Upper lobe of right lung (tissue), 1 donor: ENCODE measurements at places on chromosomes 16 and 17. TPM values are rescaled to one million over a fixed set of nuclear protein-coding genes. Genes with fewer than 3 reads are reported as not detected.
A peak's percentile ranks its signal among the peaks of the same experiment; 100 is the strongest.

The CCL11 gene
- 0.98 TPM for total RNA-seq

The HOXB1 gene
- not detected for total RNA-seq

The QRICH2 gene
- 3.4 TPM for total RNA-seq

The ERN2 gene
- total RNA-seq: 0.29 TPM

The CNGB1 gene
- not detected for total RNA-seq

The MRM1 gene
- 5.6 TPM for total RNA-seq

The MYADML2 gene
- total RNA-seq: not detected

The PRAC1 gene
- total RNA-seq: not detected

The KRT24 gene
- total RNA-seq: not detected

DNA sequence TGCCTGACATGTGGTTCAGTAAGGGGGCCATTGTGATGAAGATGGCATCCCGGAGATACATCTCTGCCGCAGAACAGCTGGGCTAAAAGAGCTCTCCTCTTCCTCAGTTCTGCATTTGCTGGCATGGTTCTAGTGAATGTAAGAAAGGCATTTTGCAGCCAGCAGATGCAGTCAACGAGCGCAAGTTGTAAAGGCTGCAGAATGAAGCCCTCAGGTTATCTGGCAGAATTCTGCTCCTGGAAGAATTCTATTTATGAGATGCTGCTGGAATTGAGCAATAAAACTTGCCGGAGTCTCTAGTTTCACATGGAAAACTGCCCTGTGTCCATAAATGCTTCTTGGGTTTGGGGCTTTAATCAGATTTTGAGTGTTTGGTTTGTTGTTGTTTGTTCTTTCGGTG, 176.8 kb upstream of the HSBP1 start:
- DNase-seq: no peak

DNA sequence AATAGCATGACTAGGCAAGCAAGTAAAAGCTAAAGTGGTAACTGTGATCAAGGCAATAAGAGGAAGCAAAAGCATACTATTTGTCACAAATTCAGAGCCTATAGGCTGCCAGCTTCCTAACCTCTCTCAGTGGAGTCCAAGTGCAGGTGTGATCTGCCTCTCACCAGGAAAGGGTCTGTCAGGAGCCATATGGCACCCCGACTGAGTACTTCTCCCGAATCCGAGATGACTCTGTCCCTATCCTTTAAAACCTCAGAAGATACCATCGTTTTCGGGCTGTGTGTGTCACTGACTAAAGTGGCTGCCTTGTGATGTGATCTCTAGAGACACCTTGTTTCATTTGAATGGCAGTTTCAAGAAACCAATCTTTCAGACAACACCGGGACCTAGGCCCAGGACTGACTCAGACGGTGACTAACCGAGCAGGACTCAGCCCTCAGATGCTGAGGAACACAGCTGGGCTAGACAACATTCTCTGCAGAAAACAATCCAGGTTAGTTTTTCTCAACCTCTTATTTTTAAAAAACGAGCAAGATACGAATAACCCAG, 63.6 kb downstream of the SMG6 start:
- DNase-seq: no peak

DNA sequence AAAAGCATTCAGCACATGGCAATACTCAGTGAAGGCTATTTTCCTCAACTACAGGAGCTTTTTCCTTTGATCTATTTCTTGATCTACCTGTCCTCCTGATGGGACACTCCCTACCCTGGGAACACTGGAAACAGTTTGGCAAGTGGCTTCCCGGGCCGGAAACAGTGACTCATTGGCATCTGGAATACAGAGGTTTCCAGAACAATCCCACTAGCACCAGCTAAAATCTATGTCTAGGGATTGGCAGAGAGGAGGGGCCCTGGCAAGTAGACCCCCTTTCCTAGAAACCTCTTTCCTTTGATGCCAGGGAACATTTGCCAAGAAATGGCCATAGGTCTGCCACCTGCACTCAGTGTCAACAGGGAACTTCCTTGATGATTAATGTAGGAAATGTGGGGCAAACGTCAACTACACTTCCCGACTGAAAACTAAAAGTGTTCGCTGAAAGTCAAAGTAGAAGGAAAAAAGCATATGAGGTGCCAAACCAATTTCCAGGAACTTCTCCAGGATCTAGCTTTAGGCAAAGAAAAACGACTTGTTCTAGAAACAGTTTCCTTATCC, 30.4 kb upstream of the FBXW10B start:
- no peak for DNase-seq

DNA sequence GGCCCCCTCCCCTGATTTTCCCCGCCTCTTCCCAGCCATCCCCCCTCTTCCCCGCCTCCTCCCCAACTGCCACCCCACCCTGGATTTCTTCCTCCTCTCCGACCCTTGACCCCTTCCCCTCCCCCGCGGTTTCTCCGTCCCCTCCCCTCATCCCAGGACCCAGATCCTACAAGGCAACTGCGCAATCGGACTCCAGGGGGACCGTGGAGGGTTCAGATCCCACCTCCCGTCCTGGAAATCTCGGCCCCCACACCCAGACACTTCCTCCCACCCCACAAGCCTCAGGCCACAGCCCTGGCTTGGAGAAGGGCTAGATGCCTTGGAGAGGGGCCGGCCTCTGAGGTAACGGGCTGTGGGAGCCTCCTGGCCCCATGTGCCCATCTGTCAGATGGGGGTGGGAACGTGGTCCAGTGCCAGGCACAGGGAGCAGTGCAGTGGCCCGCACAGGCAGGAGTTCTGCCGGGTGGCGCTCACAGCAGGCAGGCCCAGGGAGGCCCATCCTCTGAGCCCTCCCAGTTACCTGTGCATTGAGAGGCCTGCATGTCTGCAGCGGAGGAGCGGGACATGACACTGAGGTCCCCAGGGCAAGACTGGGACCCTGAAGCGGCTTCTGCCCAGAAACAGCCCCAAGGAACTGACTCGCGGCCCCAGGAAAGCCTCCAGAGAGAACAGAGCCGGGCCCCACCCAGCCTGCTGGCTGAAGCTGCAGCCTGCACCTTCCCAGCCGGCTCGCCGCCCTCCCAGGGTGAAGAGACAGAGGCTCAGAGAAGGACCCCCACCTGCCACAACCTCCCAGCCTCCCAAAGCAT, 16.7 kb downstream of the ZNF423 start:
- DNase-seq: no peak

GRCh38 chr17:77222356-77222755, 81.6 kb downstream of the SEC14L1 start:
- no peak for DNase-seq

- peak; percentile 78 for DNase-seq
Observed at GRCh38 chr17:80264205-80265075, 3.8 kb downstream of the RNF213 start.

- DNase-seq: no peak
Observed at GRCh38 chr17:48540213-48540612, 4.7 kb downstream of the HOXB2 start.

DNA sequence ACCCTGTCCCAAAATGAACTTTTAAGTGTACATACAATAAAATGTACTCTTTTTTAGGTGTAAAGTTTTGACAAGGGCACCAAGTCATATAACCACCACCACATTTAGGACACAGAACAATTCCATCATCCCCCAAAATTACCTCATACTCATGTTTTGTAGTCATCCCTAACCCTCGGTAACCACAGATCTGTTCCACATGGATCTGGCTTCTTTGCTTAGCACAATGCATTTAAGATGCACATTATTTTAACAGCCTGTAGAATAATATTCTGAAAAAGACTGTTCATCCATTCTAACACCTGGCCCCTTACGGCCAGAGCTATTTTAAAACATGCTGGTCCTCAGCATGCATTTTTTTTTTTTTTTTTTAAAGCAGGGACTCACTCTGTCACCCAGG, 25.2 kb upstream of the CFAP20 start:
- DNase-seq: no peak

- DNase-seq: no peak
Observed at GRCh38 chr16:56776562-56776961, 46.6 kb downstream of the NUP93 start.

DNA sequence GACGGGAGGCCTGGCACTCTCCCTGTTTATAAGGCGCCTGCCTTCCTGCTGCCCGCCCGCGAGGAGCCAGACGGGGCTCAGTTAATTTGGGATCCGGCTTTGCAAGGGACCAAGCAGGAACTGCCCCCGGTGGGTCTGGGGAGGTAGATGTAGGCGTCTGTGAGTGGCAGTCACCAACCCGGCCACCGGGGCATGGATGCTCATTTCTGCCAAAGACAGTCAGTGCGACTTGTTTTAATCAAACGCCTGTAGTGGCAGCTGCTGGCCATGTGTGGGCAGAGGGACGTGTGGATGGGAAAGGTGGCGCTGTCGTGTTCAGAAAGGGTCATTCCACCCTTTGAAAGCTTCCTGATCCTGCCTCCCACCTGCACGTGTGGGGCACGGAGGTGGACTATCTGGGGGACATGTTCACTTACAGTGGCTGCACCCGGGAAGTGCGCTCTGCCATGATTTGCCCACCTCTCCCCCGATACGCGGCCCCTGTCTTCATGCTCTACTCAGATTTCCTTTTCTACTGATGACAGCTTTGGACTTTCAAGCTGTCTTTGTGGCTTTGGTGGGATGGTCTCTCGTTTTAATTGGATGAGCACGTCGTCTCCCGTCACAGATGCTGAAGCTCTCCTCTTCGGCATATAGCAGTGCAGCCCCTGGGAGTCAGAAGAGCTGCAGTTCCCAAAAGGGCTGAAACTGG, 60.3 kb upstream of the CIBAR2 start:
- no peak for DNase-seq

DNA sequence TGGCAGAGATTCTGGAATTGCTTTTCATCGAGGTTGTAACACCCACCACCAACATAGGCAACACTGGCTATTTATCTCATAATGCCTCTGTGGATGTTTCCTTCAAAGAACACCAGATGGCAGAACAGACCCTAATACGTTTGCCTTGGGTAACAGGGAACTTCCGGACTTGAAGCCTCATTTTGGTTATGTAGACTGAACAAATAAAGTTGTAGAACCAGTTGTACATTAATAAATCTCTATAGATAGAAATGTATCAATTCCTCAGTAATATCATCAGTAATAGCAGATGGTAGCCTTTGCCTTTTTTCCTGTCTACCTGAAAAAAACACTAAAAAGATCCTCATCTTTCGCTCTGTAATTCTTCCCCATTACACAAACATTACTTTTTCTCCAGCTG, 25.9 kb upstream of the APOH start:
- no peak for DNase-seq

DNA sequence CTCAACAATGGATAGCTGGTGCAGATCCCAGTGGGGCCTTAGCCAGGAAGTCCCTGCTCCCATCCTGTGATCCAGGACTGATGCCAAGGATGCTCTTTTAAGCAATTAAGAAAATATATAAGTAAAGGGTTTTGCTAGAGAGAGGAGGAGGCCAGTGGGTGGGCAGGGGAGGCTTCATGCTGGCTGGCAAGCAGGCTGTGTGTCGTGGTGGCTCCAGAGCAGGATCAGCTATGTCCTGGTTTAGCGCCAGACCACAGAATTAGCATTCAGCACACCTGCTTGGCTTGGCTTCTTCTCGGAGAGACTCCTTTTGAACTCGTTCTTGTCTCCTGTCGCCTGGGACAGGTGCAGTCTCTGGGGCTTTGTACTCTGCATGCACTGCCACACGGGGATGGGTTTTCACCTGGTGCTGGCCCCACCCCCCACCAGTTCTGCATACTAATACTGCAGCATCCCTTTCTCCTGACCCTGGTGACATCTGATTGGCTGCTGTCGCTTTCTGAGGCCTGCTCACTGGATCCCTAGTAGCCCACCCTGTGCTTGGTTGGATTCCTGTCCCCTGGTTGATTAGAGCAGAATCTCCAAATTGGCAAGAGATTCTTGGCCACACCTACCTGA, 66.1 kb downstream of the PLD6 start:
- no peak for DNase-seq

DNA sequence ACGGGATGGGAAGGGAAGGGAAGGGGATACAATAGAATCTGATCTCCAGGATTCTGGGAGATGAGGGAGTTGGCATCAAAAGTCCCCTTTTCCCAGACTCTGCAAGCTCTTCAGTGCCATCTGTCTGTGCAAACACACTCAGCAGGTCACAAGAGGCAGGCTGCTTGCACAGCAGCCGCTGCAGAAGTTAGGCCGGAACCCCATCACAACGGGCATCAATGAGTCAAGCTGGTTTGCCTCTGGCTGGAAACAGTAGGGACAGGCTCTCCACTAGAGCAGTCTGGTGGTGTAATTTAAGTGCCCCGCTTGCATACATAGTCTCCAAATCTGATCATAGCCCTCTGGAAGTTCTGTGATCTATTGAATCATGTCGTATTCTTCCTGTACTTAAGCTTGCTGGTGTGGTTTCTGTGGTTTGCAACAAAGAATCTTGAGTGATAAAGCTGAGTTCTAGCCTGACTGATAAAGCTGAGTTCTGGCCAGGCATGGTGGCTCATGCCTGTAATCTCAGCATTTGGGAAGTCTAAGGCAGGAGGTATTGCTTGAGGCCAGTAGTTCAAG, 33.7 kb upstream of the KDM8 start:
- DNase-seq: no peak

DNA sequence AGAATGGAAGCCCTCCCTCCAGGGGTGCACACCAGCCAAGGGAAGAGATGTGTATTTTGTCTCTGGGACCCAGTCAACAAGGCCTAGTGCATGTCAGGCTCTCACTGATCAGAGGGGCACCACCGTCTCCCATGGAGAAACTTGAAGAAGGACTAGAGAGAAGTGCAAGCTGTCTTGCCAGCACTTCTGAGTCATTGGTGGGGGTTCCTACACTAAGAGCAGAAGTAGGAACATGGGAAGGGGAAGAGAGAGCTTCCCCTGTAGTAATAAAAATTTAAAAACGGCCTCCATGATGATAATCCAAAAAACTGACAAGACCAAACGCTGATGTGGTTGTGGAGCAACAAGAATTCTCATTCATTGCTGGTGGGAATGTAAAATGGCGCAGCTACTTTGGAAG, 46.3 kb downstream of the DYNLRB2 start:
- DNase-seq: no peak

DNA sequence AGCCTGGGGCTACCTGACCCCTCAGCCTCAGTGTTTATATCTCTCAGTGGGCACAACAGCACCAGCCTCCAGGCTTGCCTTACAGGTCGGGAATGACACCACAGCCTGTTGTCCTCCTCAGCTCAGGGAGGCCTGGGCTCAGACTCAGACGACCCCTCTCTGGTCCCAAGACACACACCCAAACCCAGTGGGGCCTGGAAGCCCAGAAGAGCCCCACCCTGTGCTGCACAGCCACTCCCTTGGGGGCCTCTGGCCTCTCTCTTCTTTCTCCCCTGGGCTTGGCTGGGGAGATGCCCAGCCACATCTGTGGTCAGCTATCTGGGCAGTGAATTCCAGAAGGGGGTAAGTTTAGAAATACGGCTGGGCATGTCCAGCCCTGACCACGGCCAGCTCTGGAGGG, 2.4 kb downstream of the NATD1 start:
- DNase-seq: no peak

GRCh38 chr17:38705523-38705802, 390 bp downstream of the MLLT6 start:
- DNase-seq: no peak

- DNase-seq: no peak
Observed at GRCh38 chr17:47009759-47010594, 30.9 kb upstream of the RPRML start.
